Spinal cord (tissue), 10 donors: ENCODE measurements at places on chromosomes 4 and X. TPM values are rescaled to one million over a fixed set of nuclear protein-coding genes. Genes with fewer than 3 reads are reported as not detected.

The KDR gene
- total RNA-seq: 217 TPM

The APLN gene
- 5.3 TPM for total RNA-seq

The RPL39 gene
- 2,585 TPM for total RNA-seq

The SPATA18 gene
- total RNA-seq: 11.2 TPM

The HUWE1 gene
- total RNA-seq: 91.1 TPM

The ARR3 gene
- not detected for total RNA-seq

The OTC gene
- 0.30 TPM for total RNA-seq

The STATH gene
- not detected for total RNA-seq

The FDCSP gene
- total RNA-seq: not detected

The PPEF2 gene
- total RNA-seq: 0.06 TPM

The SYTL5 gene
- total RNA-seq: 12.8 TPM

The NHS gene
- total RNA-seq: 16.9 TPM

The MUC7 gene
- not detected for total RNA-seq

The PDLIM3 gene
- 56.9 TPM for total RNA-seq

The CLTRN gene
- total RNA-seq: 0.59 TPM

The USP26 gene
- not detected for total RNA-seq

The FAM9B gene
- total RNA-seq: not detected

The ADGRG2 gene
- 4.5 TPM for total RNA-seq

The CEP44 gene
- total RNA-seq: 32.9 TPM

The NDST4 gene
- 23.1 TPM for total RNA-seq

The CLRN2 gene
- not detected for total RNA-seq

The MAB21L2 gene
- total RNA-seq: 25.7 TPM
